Left colon (tissue), 2 donors: ENCODE measurements at places on chromosomes 1 and 21.

- no peak for DNase-seq
These were observed 163.2 kb upstream of the LRRC7 start for GRCh38 chr1:69404486-69404885.

GRCh38 chr1:86713477-86713876 is 9.1 kb downstream of the SH3GLB1 start:
- no peak for DNase-seq

- DNase-seq, result no peak
These were observed 199.4 kb upstream of the HMCN1 start for GRCh38 chr1:185534801-185535200.

DNA sequence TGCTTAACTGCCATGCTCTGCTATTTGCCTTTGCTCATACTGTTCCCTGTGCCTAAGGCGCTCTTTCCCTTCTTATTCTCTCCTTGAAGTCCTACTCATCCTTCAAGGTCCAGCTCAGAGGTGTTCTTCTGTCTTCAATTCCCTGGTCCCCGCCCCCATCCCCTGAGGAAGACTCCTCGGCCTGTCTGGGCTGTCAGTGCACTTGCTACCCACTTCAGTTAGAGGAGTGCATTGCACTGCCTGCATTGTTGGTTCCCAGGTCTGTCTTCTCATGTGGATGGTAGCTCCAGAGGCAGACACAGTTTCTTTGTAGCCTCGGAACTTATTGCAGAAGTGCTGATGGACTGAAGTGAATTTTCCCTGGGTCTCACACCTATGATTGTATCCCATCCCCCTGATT is 194.0 kb downstream of the C1orf94 start:
- no peak for DNase-seq

GRCh38 chr21:37582590-37582989 is 216.0 kb downstream of the DYRK1A start:
- DNase-seq, result no peak

- no peak for DNase-seq
These were observed 8.7 kb downstream of the S100B start for GRCh38 chr21:46596201-46596600.

GRCh38 chr1:88302843-88303486 is 381.1 kb upstream of the PKN2 start:
- DNase-seq, result no peak

DNA sequence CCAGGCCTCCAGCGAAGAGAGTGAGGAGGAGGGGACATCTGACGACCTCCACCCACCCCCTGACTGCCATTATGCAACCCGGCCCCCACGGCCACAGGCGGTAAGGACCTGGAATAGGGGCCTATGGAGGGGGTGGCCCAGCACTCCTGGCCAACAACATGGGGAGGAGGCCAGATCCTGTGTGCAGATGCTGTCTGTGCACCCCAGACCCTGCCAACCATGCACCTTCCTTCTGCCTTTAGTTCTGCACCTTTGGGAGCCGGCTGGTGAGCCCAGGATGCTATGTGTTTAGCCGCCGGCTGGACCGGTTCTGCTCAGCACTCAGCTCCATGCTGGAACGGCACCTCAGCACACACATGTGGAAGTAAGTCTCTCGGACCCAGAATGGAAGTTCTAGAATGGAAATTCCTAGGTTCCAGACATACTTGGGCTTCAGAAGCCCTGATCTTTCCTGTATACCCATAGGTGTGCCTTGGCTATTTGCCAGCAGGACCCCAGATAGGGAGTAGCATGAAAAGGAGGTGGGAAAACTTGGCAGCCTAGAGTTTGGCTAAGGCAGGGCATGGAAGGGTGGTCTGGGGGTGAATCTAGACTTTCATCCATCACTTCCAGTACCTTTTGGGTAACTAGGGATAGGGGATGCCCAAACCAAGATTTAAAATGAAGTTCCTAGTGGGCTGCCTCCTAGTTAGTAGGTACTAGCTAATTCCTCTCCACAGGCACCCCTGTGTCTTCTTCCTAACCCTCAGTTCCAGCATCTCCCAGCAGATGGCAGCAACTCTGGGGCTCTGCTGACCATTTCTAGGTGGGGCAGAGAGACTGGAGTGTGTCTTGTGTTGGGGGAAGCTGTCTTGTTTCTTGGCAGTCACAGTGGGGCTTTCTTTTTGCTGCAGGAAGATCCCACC is 3.6 kb upstream of the CYB561D1 start:
- no peak for DNase-seq

- DNase-seq, result no peak
These were observed 147.1 kb downstream of the DNM3 start for GRCh38 chr1:171988243-171988885.

DNA sequence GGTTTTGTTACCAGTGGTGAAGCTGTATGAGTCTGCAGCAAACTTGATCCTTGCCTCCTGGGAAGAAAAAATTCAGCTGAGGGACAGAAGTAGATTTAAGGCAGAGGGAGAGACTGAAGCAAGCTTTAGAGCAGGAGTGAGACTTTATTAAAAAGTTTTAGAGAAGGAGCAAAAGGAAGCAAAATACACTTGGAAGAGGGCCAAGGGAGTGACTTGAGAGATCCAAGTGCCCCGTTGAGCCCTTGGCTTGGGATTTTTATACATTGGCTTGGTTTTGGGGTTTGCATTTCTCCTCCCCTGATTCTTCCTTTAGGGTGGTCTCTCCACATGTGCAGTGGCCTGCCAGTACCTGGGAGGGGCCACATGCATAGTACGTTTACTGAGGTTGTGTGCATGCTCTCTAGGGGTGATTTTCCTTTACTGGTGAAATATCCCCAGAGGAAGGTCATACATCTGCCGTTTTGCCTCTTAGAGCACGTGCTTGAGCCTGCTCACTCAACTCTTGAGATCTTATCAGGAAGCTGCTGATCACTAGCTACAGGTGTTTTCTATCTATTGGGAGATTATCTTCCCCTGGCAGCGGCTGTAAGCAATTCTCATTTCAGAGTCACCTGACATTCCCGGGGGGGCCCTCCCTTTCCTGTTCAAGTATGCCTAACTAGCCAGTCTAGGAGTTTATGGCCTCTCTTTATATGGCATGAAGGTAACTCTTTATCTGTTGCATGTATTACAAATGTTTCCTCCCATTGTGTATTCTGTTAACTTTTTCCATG is 20.3 kb downstream of the FASLG start:
- DNase-seq, result peak; percentile 44

GRCh38 chr1:93537396-93537795 is 89.5 kb downstream of the FNBP1L start:
- no peak for DNase-seq

DNA sequence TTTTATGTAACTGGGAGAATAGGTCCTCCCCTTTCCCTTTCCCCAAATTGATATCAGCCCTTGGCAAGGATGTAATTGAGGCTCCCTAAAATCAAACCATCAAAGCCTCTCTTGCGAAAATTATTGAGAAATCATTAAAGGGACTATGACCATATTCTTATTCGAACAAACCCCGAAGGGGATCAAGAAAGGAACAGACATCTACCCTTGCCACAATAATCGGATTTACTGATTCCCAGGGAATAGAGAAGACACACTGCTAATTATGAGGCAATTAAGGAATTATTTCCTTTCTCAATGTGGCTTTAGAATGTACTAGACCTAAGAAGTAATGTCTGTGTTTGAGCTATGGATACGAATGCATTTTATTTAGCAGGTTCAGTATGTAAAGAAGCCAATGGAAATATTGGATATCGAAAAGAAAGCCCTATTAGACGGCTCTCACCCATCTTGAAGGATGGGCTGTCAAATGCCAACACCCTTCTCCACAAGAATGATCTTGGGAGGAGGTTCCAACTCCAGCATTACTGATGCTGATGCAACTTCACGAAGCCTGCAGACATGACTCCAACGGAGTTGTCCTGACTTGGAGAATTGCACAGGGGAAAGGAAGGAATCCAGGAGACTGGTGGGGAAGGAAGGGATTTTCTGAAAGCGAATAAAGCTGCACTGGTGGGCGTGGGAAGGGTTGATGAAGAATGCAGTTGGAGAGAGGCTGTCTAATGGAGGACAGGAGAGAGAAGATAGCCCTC is 11.6 kb upstream of the PTPRF start:
- no peak for DNase-seq
